Immature natural killer cell (primary cell): ENCODE measurements at places on chromosomes 11 and 22. TPM values are rescaled to one million over a fixed set of nuclear protein-coding genes. Genes with fewer than 3 reads are reported as not detected.

- DNase-seq = no peak
Measured at GRCh38 chr11:88051396-88051795, 123.8 kb downstream of the RAB38 start.

- no peak for DNase-seq
Measured at GRCh38 chr11:69204246-69204940, 48.7 kb downstream of the SMIM38 start.

- no peak for DNase-seq
Measured at GRCh38 chr22:46607483-46608114, 12.6 kb upstream of the GRAMD4 start.

DNA sequence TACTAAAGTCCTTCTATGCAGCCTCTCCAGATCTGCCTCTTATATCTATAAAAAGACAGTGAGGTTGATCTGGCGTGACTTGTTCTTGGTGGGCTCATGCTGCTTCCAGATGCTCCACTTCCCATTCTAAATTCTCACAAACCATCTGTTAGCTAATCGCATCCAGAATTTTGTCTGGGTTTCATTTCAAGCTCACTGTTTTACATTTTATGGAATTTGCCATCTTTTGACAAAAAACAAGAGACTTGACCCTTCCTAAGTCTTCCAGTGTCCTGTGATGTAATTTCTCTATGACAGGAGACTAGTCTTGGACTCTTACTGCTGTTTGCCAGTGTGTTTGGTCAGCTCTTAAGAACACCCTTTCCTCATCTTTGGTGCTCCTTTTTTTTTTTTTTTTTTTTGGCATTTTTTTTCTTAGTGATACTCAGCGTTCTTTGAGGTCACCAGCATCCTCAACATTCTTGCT, 23.0 kb downstream of the CRKL start:
- no peak for DNase-seq

- DNase-seq = no peak
Measured at GRCh38 chr22:50488886-50489285, 2.2 kb downstream of the MIOX start.

Gene MPZL2
- polyA plus RNA-seq = 1.5 TPM

Gene TRIM29
- polyA plus RNA-seq = not detected
